IMR-90 (cell line): ENCODE measurements at places on chromosomes 12 and 14.

DNA sequence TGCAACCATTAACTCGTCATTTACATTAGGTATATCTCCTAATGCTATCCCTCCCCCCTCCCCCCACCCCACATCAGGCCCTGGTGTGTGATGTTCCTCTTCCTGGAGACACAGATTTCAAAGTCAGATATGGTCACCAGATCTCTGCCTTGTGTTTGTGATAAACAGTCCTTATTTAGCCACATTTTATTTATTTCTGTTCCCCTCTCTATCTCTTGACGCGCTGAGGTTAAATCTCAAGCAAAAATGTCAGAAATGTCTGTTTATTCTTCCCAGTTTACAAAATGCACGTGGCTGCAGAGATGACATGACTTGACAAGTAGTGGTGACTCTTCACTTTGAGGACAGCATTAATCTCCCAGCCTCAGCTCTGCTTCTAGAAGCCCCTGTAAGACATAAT, 11.5 kb upstream of the RASSF3 start:
- no peak for DNase-seq

DNA sequence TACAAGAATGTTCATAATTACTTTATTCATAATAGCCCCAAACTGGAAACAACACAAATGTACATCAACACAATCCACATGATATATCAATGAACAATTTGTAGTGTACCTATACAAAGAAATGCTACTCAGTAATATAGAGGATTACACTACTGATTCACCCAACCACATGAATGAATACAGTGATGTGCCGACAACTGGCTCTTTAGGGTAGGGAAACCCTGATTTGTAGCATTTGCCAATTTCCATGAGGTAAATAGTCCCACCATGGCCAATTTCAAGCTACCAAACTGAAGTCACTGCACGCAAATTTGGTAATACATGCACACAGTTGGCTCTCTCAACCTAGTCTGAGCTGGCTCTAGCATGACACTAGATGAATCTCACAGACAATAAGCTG, 190.4 kb upstream of the KRR1 start:
- DNase-seq = no peak

GRCh38 chr14:65239938-65240296, 137.6 kb upstream of the MAX start:
- no peak for DNase-seq

DNA sequence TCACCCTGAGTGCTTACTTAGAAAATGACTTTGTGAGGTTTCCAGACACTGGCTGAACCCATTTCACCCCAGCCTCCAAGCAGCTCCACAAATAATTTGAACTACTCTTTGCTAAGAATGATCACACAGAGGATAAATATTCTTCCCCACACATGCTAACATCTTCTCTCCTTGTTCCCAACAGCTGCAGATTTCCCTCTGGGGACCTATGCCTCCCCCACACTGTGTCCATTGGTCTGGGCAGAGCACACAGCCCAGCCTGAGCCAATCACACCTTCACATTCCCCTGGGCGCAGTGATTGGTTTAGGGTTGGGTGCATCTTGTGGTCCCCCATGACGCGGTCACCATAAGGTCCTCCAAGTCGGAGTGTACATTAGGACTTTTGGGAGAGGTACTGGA, 6.9 kb downstream of the SDR9C7 start:
- no peak for DNase-seq

GRCh38 chr12:34393086-34393820, 371.0 kb downstream of the ALG10 start:
- no peak for DNase-seq

- peak; percentile 3 for DNase-seq
Measured at GRCh38 chr14:89060191-89060590, 235.7 kb downstream of the TTC8 start.

DNA sequence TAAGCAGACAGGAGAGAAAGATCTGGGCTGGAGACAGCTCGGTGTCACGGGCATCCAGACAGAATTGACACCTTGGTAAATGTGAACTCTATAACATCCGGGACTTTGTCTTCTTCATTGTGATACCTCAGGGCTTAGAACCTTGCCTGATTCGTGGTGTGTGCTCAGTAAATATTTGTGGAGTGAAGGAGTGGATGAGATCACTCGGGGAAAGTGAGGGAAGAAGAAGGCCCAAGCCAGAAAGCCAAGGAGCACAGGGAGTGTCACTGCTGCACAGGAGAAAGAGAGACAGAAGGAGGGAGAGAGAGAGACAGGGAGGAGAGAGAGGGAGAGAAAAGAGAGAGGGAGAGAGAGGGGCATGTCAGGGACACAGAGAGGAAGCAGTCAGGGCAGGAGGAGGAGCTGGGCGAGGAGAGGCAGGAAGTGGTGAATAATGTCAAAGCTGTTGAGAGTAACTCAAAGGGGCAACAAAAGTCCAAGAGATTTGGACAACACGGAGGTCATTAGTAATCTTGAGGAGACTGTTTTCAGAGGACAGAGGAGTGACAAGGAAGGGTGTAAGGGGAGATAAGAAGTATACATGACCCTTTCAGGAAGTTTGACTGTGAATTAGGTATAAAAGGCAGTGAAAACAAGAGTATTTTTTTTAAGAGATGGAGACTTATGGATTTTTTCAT, 141.6 kb upstream of the MAX start:
- peak; percentile 36 for DNase-seq

DNA sequence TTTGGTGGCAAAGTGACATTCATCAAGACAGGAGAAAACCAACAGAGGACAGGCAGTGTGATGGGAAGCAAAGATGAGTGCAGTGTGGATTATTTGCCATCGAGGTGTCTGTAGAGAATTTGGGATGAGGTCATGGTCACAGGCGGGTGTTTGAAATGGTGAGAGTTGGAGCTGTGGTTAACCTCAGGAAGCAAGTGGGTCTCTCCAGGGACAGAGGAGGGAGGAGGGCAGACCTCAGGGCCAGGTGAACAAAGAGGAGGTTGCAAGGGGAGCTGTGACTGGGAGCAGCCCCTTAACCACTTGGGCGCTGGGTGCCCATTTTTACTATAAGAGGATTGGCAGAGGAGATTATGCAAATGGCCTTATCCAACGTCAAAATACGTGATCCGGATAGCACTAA, 7.0 kb downstream of the FZD10 start:
- no peak for DNase-seq

DNA sequence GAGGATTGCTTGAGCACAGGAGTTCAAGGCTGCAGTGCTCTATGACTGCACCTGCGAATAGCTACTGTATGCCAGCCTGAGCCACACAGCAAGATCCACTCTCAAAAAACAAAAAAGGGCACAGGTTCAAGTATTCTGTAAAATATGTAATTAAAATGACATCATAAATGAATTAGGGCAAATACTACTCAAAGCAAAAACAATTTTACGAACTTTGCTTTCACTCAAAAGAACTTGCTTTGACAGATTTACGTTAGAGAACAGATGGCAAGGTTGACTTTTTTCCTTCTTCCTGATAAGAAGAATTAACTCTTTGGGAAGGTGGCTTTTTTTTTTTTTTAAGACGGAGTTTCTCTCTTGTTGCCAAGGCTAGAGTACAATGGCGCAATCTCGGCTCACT, 44.0 kb upstream of the EAPP start:
- no peak for DNase-seq

- DNase-seq = no peak
Measured at GRCh38 chr12:65856521-65856920, 32.2 kb downstream of the HMGA2 start.

DNA sequence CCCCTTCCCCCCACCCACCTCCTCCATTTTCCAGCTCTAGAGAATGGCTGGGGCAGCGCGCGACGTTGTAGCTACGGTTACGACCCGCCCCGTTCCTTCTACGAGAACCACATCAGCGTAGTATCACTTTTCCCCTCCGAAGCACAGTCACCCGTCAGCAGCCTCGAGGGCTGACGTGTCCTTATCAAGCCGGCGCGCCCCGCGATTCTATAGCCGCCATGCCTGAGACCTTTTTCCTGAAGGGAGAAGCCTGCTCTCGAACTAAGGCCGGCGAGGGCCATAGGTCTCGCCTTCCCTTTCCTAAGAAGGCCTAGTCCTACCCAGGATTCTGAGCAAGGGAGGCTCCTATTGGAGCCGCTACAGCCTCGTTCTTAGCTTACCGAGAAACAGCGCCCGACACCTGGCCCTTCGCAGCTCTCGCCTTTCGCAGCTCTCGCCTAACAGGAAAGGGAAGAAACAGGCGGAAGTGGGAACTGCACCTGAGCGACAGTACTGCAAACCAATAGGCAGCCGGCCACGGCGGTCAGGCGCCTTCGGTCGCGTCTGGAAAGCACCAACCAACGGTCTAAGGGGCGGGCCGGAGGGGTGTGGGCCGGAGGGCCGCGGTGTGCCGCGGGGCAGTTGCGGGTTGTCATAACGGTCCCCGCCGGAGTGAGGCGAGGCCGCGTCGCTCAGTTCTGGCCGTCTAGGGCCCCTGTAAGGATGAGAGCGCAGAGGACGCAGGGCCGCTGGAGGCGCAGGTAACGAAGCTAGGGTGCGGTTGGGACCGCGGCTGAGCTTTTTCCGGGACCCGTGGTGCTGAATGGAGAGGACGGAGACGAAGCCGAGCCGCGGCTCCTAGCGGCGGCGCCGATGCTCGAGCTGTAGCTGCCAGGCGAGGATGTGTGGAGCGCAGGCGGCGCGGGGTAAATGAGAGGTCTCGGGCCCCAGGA, at the start of the genes MGAT2 and RPL36AL:
TSS of gene MGAT2 (plus strand) at position 618 of the 932 bp plus-strand sequence. CDS start 470 bp downstream, outside the sequence.
TSS of gene RPL36AL (minus strand) at position 445 of the 932 bp plus-strand sequence. CDS start 1,522 bp downstream, outside the sequence.
- DNase-seq = peak; percentile 99

DNA sequence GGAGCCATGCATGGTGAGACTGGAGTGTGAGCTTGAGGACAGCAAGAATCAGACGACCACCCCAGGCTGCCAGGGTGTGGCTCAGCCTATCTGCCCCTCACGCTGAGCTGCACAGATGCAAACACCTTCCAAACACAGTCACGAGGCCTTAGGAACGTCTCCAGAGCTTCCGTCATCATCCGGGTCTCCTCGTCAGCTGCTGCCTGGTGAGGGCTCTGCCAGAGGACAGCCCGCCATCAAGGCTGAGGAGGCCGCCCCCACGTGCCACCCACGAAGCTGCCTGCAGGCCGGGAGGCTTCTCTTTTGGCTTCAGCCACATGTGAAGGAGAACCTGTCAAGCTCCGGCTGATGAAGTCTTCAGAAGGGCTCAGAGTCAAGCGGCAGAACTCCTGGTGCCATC, 13.4 kb downstream of the DDX51 start:
- no peak for DNase-seq

GRCh38 chr14:99272899-99273765, 1.1 kb upstream of the BCL11B start:
- no peak for DNase-seq

GRCh38 chr12:81162391-81163136, 84.7 kb downstream of the ACSS3 start:
- DNase-seq = no peak

DNA sequence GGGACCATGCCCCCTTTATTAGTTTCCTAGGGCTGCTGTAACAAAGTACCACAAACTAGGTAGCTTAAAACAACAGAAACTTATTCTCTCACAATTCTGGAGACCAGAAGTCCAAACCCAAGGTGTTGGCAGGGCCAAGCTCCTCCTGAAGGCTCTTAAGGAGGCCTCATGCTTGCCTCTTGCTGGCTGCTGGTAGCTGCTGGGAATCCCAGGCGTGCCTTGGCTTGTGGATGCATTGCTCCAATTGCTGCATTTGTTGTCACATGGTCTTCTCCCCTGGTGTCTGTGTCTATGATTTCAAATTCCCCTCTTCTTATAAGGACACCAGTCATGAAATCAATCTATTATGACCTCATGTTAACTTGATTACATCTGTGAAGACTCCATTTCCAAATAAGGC, 11.2 kb downstream of the SLC17A8 start:
- DNase-seq = no peak

DNA sequence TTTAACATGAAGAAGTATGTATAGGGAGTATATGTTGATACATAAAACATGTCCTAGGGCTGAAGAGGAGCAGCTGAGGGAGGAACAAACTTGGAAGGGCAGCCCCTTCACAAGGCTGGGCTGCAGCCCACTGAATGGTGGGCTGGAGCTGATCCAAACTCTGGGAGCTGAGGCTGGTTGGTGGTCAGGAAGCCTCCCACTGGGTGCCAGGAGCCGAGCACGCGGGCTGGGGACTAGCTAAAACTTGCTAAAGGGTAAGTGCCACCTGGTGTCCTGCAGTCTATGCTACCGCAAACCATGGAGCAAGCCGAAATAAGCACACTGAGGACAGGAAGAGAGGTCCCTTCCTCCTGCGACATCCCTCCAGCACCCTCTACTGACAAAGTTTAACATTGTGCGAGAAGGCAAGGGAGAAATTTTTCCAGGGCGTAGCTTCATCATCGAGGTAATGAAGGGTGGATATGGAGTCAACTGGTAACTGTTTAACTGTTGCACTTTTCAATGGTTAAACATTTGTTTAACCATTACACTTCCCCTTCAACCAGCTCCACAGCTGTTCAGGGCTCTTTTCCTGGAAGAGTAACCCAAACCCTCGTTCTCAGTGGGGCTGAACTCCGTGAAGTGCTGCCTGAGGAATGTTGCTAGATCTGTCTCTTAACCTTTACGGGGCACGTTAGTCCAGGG, 42.2 kb downstream of the EGLN3 start:
- DNase-seq = no peak

DNA sequence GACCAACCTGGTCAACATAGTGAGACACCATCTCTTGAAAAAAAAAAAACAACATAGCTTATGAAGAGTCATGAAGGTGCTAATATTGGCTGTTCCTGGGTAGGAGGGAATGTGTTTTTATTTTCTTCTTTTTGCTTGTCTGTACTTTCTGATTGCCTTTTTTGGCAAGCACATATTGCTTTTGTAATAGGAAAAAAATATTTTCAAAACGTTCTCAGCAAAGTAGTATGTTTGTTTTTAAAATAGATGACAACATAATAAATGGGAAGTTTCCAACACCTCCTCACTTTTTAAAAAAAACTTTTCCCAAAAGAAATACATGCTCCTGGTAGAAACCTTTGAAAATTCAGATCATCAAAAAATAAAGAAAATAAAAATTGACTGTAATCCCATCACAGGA, 20.9 kb downstream of the FOS start:
- no peak for DNase-seq

GRCh38 chr12:29273178-29273843, 107.7 kb downstream of the ERGIC2 start:
- no peak for DNase-seq

GRCh38 chr12:52123487-52124186, 44.1 kb downstream of the SMIM41 start:
- no peak for DNase-seq

DNA sequence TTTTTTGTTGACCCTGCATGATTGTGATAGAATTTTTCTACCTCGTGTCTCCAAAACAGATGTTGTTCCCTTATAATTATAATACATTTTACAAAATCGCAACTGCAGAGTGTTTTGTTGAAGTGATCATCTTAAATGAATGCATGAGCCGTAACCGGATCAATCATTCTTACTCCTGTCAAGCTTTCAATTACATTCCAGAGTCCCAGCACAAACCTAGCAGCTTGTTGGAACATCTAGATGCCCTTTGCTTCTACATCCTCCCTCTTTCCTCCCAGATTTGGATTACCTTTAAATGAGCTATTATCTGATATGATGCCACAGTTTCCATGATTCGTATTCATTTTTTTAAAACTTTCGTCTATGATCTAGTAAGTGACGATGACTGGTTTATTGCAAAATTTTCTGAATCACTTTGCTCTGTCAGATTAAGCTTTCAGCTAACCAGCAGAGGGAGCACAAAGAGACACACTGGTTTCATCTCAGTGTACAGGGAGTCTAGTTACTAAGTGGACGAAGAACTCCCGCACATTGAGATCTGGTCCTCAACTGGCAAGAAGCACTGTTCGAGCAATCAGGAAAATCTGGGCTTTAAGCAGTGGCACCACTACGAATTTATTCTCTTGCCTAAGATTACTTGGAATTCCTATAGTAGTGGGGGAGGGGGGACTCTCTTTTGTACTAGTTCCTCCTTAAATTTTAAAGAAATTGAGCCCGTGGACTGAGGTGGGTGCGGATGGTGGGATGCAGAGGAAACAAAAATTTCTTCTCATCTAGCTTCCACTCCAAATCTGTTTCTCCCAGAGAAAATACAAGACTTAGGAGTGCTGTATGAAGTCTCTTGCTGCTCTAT, 40.9 kb downstream of the TSHR start:
- DNase-seq = peak; percentile 84
